ENCODE measurements at places on chromosomes 4 and X. TPM values are rescaled to one million over a fixed set of nuclear protein-coding genes. Genes with fewer than 3 reads are reported as not detected.

KLHL2 gene
- 32.3 TPM for total RNA-seq

RBM3 gene
- 346 TPM for total RNA-seq

BGN gene
- not detected for total RNA-seq

SORCS2 gene
- total RNA-seq, result 0.05 TPM

RASL11B gene
- 0.50 TPM for total RNA-seq

- DNase-seq, result no peak
Measured at GRCh38 chrX:124407226-124407625, 60.9 kb downstream of the SH2D1A start.

DNA sequence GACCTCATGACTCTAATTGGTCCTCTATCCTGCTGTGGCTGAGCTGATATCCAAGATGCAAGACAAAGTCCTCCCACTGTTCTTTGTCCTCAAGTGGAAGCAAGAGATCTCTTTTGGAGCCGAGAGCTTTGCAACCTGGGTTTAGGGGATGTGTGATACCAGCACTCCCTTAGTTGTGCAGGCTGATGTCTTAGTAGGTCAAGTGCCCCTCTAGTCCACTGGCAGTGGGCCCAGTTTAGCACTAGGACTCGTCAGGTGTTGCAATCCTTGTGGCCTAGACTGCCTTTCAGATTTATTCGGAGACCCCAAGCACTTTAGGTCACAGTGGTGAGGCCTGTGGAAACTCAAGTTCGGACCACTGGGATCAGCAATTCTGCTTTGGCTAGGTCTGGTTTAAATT lies 64.0 kb downstream of the GPRASP3 start:
- no peak for DNase-seq

- no peak for DNase-seq
Measured at GRCh38 chr4:108830509-108831244, 67.8 kb upstream of the ETNPPL start.

GRCh38 chr4:68077737-68078136 lies 51.9 kb downstream of the TMPRSS11F start:
- DNase-seq, result no peak

GRCh38 chrX:150704030-150704613 lies 10.9 kb downstream of the MTMR1 start:
- DNase-seq, result no peak

GRCh38 chrX:155966876-155967275 lies 30.6 kb upstream of the IL9R start:
- DNase-seq, result peak; percentile 33

All from activated T-helper 2 cell treated with anti-CD3 and anti-CD28 coated beads, Interferon-gamma antibody, Interleukin-2, Interleukin-4, amounts not matched to agents 10 μg/mL and 5 μg/mL and 100 μg/mL, durations not matched to agents 14 hours and 24 hours and 36 hours (primary cell).